ENCODE measurements at places on chromosomes 6 and 20.

- no peak for DNase-seq
Measured at GRCh38 chr20:8755340-8756118, 313.4 kb upstream of the PLCB4 start.

DNA sequence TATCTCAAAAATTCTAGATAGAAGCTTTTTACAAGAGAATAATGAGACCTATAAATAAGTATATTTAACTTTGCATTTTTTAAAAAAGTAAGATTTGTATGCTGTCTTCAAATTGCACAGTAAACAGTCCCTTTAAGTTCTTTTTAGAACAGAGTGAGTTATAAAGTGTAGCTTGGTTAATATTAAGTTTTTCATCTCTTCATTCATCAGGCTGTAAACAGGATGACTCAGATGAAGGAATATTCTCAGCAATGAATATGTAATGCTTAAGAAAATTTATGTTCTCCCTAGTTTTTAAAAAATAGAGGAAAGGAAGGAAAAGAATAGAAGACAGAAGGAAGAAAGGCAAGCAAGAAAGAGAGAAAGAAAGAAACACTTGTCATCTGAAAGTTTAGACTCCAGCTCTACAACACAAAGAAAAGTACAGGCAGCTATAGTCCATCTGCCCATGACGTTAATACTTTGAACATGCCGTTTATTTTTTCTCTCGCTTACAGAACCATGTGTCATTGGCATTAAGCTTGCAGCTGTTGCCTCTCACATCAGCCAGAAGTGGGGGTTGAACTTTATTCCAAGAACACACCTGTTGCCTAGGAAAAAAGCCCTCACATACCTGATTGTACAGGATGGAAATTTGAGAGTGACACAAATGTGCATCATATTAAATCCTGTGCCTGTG, 36.1 kb downstream of the CAP2 start:
- DNase-seq = no peak

DNA sequence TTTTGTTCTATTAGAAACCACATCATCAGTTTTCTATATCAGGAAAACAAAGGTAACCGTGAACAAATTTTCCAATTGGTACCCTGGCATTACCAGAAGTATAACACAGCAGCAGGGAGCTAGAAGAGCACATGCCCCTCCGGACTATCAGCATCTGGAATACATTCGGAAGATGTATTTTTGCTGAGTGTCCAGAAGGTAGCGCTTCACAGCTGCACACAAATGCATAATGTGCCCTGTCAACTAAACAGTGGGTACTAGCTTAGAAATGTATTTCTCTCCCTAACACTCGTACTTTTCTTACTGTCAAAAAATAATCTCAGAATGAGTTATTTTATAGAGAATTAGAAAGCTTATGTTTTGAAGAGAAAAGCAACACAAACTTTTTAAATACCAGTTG, 77.6 kb downstream of the HUS1B start:
- DNase-seq = no peak

- DNase-seq = no peak
Measured at GRCh38 chr20:40754339-40754943, 65.4 kb upstream of the MAFB start.

DNA sequence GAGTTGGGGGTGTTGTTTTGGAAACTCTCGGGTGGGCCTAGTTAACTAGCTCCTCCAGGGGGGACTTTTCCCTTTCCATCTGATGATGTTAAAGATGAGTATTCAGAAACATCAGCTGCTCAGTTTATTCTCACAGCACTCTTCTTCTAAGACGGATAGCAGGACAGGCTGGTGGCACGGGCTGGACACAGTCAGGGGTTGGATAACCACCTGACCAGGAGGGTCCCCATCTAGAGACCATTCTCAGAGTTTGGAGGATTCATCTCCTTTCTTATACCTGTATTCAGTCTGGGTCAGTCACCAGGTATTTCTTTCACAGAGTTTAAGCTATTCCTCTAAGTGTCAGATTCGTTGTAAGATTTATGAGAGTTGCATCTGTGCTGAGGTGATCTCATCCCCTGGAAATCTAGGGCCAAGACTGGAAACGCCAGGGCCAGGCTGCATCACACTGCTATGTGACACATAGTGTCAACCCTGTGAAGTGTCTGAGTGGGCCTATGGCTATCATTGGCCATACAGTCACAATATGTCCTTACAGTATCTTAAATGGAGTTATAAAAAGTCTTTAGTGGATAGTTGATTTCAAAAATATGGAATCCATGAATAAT, 111.7 kb downstream of the FAM50B start:
- DNase-seq = no peak

- DNase-seq = no peak
Measured at GRCh38 chr6:130968476-130968875, 94.6 kb downstream of the EPB41L2 start.

- no peak for DNase-seq
Measured at GRCh38 chr20:41454250-41454649, 87.6 kb upstream of the EMILIN3 start.

GRCh38 chr20:61297986-61298385, 45.9 kb downstream of the CDH4 start:
- DNase-seq = no peak

DNA sequence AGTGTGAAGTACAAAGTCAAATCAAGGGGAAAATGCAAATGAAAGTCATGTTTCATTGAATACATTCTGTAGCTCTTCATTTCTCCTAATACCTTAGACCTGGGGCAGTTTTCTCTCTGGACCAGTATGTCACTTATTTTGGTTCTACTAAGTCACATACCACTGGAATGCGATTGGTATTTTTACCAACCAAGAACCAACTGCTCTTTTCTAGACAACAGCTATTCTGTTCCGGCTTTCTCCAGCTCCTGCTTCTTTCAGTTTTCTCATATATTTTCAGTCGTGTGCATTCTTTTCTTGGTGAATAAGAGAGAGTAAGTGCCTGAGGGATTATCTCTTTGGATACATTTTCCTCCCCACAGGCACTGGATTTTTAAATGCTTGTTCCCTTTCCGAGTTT, 39.2 kb upstream of the SPACA1 start:
- DNase-seq = no peak

DNA sequence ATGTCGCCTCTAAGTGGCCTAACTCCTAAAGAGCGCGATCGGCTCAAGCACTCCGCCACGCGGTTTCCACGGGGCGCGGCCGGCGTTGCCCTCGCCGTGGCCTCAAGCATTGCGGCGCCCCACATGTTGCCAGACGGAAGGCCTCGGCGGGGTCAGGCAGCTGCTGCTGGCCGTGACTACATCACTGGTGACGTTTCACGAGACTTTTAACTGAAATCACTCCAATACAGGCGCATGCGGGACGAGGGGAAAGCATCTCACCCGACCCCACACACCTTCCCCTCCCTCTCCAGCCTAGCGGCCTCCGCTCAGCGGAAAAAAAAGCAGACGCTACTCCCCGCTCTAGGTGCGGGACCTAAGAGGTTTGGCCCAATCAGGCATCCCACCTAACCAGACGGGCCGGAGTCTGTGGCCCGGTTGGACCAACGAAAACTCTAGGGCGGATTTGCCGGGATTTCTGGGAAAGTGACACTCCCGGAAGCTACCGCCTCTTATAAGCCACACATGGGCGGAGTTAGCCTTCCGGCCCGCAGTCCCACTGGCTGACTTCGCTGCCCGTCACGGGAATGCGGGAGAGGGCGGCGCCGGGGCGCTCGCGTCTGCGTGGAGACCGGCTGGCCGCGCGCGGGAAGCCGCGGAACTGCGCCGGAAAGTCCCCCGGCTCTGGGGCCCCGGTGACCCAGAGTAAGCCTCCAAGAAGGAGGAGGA, at the start of gene NXT1:
Gene NXT1, plus strand, starts transcription at position 596 of the 708 bp plus-strand sequence. CDS start 3,251 bp downstream, outside the sequence.
- DNase-seq = peak; percentile 98

GRCh38 chr6:167569879-167570278, 245.0 kb downstream of the TTLL2 start:
- DNase-seq = no peak

- DNase-seq = peak; percentile 85
Measured at GRCh38 chr20:45432294-45432693, 16.4 kb downstream of the PIGT start.

- DNase-seq = no peak
Measured at GRCh38 chr20:48676795-48677460, 150.9 kb downstream of the PREX1 start.

- DNase-seq = no peak
Measured at GRCh38 chr20:23583526-23583925, 15.2 kb upstream of the CST9L start.

- DNase-seq = no peak
Measured at GRCh38 chr20:46831633-46832011, 63.0 kb upstream of the EYA2 start.

DNA sequence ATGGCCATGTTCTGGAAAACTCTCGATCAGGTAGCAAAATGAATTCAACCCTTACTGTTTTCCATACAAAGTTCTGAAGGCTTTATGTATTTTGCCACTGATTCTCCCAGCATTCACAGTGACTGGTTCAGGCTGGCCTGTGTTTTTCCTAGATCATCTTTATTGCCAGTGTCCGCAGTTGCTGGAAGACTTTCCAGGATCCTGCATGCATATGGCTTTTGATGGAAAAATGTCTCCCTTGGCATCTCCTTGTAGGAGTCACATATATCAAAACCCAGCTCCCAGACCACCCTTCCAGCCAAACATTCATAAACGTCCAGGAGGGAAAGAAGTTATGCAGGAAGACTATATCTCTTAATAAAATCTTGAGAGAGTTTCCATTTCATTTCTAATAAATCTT, 588.8 kb downstream of the MAFB start:
- DNase-seq = no peak

DNA sequence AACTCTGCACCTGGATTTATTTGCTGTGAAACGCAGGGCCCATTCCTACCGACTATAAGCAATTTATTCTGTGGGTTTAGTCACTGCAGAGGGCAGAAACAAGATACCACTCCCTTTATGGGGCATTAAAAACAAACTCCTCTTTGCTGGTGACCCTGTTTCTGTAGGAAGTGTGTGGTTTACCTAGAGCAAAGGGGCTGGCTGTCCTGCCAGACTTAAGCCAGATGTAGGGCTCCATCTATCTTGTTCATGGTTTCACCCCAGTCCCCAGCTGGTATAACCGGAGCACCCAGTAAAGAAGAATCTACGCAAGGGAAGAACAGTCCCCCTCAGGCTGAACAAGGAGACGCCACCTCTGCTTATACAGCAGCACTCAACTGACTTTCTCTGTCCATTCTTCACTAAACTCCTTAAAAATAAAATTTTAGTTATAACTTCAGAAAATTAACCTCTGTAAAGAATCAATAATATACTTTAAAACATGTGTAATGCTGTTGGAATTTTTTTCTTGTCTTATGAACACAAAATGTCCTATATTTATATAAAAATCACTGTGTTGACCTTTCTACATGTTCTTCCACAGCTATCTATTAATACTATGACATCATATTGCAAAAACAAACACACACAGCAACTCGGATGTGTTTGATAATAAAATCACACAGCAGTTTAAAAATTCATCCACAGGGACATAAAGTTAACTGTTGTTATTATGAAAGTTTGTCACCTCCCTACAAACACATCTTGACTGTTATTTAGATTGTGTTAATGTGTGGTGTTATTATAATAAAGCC, 126.1 kb upstream of the RPS6KA2 start:
- DNase-seq = no peak

- DNase-seq = no peak
Measured at GRCh38 chr6:49733680-49734079, 10.5 kb downstream of the CRISP3 start.

DNA sequence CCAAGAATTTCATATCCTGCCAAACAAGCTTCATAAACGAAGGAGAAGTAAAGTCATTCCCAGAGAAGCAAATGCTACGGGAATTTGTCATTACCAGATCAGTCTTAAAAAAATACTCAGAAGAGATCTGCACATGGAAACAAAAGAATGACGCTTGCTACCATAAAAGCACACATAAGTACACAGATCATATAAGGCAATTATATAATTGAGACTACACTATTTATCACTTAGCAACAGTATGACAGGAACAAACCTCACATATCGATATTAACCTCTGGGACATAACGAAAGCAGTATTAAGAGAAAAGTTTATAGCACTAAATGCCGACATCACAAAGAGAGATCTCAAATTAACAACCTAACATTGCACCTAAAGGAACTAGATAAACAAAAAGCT, 67.6 kb upstream of the TMEM200A start:
- no peak for DNase-seq

DNA sequence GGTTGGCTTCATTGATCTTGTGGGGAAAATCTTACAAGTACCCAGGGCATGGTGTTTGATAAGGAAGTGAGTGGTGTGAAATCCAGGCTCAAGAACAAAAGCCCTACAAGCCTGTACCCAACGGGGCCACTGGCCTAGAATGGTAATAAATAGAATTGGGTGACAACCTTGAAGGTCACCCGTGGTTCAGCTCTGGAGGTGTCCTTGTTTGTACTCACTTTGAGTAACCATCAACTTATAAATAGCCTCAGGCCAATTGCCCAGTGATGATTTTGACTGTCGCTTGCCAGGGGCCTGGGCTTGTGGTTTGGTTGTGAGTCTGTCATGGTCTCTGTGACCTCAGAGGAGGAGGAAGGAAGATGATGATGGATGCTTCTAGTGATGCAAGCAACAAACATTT, 87.8 kb downstream of the PHACTR3 start:
- no peak for DNase-seq

DNA sequence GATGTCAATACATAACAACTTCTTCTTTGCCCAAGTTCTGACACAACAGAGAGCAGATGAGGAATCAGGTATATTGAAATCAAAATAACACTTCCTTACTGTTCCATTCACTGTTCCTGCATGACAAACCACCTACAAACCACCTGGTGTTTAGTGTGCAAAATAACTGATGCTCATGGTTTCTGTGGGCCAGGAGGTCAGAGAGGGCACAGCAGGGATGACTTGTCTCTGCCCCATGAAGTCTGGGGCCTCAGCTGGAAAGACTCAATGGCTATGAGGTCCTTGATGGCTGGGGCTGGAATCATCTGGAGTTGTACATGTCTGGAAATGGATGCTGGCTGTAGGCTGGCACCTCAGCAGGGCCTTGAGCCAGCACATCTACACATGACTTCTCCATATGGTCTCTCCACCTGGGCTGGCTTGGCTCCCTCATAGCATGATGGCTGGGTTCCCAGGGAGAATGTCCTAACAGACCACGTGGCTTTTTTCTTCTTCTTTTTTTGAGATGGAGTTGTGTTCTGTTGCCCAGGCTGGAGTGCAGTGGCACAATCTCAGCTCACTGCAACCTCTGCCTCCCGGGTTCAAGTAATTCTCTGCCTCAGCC, 7.4 kb upstream of the COX4I2 start:
- DNase-seq = no peak

GRCh38 chr6:72931325-72931887, 293.9 kb downstream of the KHDC1L start:
- no peak for DNase-seq

DNA sequence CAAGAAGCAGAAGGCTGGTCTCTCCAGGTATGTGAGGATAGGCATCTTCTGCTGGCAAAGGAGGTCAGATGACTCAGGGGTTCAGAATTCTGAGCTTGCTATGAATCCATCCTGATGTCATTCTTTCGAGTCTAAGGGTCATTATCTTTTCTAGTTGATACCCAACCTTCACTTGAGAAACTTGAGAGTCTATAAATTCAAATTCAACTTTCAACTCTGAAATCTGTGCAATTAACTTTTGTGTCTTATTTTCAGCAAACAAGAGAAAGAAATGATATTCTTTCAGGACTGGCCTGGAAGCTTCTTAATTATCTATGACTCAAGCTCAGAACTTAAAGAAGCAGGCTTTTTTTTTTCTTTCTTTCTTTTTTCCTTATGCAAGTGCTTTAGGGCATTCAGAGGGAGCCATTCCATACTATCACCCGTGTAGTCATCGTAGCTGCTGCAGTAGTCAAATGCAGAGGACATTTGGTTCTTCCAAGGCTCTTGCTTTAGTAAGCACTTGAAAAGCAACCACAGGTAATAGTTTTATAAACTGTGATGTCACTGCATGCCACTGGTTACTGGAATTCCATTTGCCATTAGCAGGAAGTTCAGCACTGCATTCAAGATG, 93.0 kb downstream of the ADTRP start:
- DNase-seq = no peak
